Breast epithelium (tissue), 4 donors: ENCODE measurements at places on chromosomes 6 and 20.
A peak's percentile ranks its signal among the peaks of the same experiment; 100 is the strongest.

DNA sequence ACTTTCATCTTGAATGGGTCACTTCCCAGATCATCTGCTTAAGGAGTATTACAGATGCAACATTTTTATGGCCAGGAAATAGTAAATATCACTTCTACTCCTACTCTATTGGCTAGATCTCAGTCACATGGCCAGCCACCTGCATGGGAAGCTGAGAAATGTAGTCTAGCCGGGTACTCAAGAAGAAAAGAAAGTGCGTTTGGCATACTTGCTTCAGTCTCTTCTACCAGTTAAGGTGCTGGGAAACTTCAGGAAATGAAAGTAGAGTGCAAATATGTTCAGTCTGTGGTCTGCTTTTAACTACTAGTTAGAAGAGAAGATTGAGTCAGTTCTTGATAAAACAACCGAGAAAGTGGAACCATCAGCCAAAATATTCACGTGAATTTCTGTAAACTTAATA is 129.2 kb downstream of the PDSS2 start:
- no peak overlapping the region for H3K27ac ChIP-seq
- no peaks in the 10 kb centered on the region for H3K36me3 ChIP-seq
- no peak overlapping the region for H3K4me3 ChIP-seq
- no peak for DNase-seq
- H3K27me3 ChIP-seq: no peaks in the 10 kb centered on the region

- H3K27ac ChIP-seq: no peak overlapping the region
- H3K4me3 ChIP-seq: no peak overlapping the region
- H3K27me3 ChIP-seq: no peaks in the 10 kb centered on the region
- no peaks in the 10 kb centered on the region for H3K4me1 ChIP-seq
- no peaks in the 10 kb centered on the region for H3K36me3 ChIP-seq
- DNase-seq: no peak
These were observed 86.7 kb upstream of the STMND1 start for GRCh38 chr6:17015144-17015543.

DNA sequence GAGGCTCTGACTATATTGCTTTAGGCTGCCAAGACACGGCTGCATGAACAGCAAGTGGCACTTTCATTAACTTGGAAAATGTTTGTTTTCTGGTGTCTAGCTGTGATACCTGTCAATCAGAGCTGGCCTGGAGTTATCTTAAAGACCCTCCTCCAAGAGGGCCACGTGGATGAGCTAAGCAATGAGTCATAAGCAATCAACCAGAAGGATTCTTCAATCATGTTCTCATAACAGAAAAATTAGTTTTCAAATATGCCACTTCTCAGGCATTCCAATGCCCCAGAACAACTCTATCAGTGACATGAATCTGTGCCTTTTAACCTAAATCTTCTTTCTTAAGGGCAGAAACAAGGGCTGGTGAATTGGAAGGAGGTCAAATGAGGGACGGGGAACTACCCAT is 283.0 kb downstream of the HTR1B start:
- H3K27ac ChIP-seq: no peak overlapping the region
- DNase-seq: no peak
- H3K4me3 ChIP-seq: no peak overlapping the region
- no peaks in the 10 kb centered on the region for H3K36me3 ChIP-seq

- H3K4me1 ChIP-seq: no peaks in the 10 kb centered on the region
- no peak overlapping the region for H3K27ac ChIP-seq
- H3K4me3 ChIP-seq: no peak overlapping the region
- no peaks in the 10 kb centered on the region for H3K36me3 ChIP-seq
- DNase-seq: no peak
- peaks cover 6% of the 10 kb centered on the region for H3K27me3 ChIP-seq
These were observed 4.8 kb downstream of the CRIP3 start for GRCh38 chr6:43303751-43304331.

GRCh38 chr6:106109029-106109428 is 22.9 kb downstream of the PRDM1 start:
- H3K4me1 ChIP-seq: no peaks in the 10 kb centered on the region
- H3K27ac ChIP-seq: no peak overlapping the region
- no peak overlapping the region for H3K4me3 ChIP-seq
- DNase-seq: no peak
- no peaks in the 10 kb centered on the region for H3K36me3 ChIP-seq
- no peaks in the 10 kb centered on the region for H3K27me3 ChIP-seq

DNA sequence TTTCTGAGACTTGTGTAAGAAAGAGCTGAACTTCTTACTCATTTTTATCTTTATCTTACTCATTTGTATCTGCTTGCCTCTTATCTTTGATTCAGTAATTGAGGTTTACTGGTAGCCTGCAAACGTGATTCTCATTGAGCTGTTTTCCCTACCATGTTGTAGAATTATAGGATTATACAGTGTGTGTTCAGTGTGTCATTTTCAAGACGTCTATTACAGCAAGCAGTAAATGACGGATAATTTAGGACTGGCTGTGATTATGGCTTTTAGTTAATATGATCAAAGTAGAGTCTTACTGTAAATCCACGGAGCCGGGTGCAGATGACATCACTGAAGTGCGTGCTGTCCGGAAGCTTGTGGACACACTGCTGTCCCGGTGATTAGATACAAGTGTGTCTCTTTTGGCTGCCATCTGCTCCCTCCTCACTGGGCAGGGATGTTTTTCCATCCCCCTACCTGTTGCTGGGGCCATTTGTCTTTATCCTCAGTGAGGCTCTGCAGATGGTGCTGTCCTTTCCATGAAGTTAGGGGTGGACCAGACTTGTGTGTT is 6.0 kb downstream of the NELFCD start:
- no peak for DNase-seq
- H3K27ac ChIP-seq: peak overlapping the region; percentile 64
- H3K27me3 ChIP-seq: no peaks in the 10 kb centered on the region

GRCh38 chr6:15364401-15365037 is 118.7 kb downstream of the JARID2 start:
- no peak for DNase-seq
- no peaks in the 10 kb centered on the region for H3K27me3 ChIP-seq
- H3K27ac ChIP-seq: no peak overlapping the region

GRCh38 chr6:160766989-160767646 is 65.1 kb downstream of the PLG start:
- H3K4me1 ChIP-seq: no peaks in the 10 kb centered on the region
- no peaks in the 10 kb centered on the region for H3K27me3 ChIP-seq
- DNase-seq: peak; percentile 50
- no peak overlapping the region for H3K27ac ChIP-seq
- H3K4me3 ChIP-seq: peak overlapping the region; percentile 77

DNA sequence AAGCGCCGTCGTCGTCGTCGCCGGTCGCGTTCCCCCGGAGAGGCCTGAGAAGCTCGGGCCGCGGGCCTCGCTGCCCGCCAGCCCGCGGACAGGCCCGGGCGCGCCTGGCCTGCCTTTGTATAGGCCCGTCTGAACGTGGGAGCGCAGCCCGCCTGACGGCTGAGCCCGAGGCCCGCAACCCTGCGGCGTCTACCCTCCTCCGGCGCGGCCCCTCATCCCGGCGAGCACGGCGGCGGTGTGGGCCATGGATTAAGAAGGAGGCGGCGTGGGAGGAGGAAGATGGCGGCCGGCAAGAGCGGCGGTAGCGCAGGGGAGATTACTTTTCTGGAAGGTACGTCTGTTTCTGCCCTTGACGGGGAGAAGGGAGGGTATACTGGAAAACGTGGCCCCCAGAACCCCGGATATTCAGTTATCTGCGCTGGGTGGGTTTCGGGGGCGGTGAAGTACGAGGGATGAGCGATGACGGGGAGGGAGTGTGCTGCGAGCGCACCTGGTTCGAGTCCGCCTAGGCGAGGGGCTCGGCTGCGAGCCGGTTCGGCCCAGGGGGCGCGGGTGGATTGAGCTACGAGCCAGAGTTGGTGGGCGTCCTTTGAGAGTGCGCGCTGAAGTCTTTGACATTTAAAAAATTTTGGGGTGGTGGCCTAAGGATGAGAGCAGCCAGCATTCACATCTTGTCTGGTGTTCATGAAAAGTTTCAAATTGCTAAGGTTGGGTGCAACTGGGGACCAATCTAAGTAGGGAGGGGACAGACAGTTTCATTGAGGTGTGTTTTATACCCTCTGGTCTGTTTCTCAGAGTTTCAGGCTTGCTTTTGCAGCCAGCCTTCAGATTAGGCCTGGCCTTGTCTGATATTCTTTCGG is 796 bp downstream of the SENP6 start:
- peak overlapping the region; percentile 100 for H3K27ac ChIP-seq
- peak; percentile 52 for DNase-seq
- H3K4me3 ChIP-seq: peak overlapping the region; percentile 93
- no peaks in the 10 kb centered on the region for H3K27me3 ChIP-seq
- no peaks in the 10 kb centered on the region for H3K4me1 ChIP-seq

- no peaks in the 10 kb centered on the region for H3K4me1 ChIP-seq
- H3K27me3 ChIP-seq: no peaks in the 10 kb centered on the region
- no peaks in the 10 kb centered on the region for H3K36me3 ChIP-seq
These were observed 445.9 kb downstream of the PHF3 start for GRCh38 chr6:64081453-64081852.

GRCh38 chr20:53995949-53996348 is 74.4 kb downstream of the BCAS1 start:
- H3K27ac ChIP-seq: no peak overlapping the region
- no peak overlapping the region for H3K4me3 ChIP-seq
- H3K27me3 ChIP-seq: no peaks in the 10 kb centered on the region
